ENCODE measurements at places on chromosomes 12 and 14.

- no peak for DNase-seq
Observed at GRCh38 chr14:54052696-54053385, 96.2 kb upstream of the BMP4 start.

- DNase-seq, result no peak
Observed at GRCh38 chr12:26636710-26637328, 196.2 kb downstream of the ITPR2 start.

- DNase-seq, result no peak
Observed at GRCh38 chr12:114395755-114396152, 10.2 kb downstream of the TBX5 start.

- no peak for DNase-seq
Observed at GRCh38 chr12:3195337-3195736, 118.2 kb downstream of the TSPAN9 start.

DNA sequence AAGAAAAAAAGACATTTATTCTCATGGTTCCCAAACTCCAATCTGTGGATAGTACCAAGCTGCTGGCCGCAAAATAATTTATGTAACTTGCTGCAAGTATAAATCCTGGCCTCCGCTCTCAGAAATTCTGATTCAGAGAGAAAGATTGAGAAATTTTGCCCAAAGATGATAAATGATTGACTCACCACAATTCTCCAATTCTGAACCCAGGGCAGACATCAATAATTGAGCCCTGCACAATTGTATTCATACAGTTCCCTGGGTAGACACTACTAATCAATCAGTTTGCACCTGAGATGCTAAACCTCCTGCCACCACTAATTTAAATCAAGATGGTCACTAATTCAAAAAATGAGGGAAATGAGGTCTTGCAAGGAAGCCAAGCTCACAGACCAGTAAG is 38.2 kb downstream of the TRPV4 start:
- no peak for DNase-seq

DNA sequence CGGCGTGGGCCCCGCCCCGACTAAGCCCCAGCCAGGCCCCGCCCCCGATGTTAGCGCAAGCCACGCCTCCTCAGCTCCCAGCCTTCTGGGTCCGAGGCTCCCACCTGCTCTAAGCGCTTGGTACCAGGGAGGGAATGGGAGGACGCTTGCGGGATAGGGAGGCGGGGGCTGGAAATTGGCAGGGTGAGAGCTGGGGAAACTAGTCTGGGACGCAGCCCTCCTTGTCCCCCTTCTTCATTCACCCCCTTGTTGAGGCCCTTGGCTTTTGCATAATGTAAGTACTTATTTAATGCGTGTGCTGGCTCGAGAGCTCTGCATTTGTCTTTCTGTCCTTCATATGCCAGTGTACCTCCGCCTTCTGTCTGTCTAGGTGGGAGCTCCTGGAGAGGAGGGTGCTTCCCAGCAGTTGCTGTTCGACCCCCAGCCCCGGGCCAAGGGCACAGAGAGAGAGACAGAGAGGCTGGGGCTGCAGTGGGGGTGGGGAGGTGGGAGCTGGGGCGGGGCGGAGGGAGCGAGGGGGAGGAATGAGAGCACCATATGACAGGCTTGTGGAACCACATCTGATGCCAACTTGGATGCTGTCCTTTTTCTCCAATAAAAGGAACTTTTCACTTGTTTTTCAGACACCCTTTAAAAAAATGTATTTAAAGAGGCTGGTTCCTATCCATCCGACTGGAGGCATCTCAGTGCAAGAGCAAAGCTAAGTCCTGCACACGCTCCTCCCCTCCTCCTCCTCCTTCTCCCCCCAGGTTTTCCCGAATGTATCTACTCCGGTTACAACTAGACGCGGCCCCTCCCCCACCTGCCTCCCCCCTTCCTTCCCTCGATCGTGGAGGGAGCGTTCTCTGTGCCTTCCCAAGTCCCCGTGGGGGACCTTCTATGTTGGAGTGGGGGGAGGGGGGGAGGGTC is 25.6 kb upstream of the MAP1LC3B2 start:
- DNase-seq, result peak; percentile 59

DNA sequence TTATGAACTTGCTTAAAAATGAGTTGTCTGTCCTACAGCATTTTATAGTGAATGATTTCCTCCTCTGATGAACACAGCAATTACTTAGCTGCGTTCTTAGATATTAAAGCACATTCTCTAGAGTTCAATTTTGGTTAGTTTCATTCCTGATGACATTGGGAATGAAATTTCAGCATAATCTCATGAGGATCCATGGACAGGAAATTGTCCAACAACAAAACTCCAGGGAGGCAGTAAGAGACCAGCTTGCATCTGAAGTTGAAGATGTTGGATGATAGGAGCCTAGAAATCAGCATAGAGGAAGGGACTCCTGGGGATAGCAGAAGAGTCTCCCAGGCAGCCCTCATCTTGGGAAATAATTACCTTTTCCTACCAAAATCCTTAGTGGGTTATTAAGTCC is 128.7 kb upstream of the RAP1B start:
- no peak for DNase-seq

DNA sequence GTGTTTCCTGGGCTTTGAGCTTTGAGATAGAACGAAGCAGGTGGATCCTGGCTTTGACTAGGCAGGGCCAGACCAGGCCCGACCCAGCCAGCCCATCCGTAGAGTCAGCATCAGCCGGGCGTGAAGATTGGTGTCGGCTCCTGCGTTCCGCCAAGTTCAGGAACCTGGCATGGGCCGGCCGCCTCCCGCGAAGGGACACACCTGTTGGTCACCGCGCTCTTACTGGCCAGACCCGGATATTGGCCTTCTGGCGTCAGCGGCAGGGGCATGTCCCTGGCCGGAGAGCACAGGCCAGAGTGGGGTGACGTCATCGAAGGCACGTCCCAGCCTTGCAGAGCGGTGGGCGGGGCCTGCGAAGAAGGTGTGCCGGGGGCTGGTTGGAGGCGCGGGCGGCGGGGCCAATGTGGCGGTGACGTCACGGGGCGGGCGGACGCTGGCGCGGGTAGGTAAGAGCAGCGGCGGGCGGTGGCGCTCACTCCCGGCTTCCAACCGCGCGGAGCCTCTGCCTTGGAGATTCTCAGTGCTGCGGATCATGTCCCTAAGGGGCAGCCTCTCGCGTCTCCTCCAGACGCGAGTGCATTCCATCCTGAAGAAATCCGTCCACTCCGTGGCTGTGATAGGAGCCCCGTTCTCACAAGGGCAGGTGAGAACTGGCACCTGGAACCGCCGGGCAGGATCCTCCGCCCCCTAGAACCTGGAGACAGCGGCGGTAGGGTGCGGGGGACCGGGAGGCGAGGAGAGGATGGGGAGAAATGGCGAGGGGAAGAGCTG is at the start of gene ARG2:
Gene ARG2 (plus strand): TSS at position 475 of the 771 bp plus-strand sequence. CDS start 58 bp downstream, at position 533.
- peak; percentile 77 for DNase-seq

DNA sequence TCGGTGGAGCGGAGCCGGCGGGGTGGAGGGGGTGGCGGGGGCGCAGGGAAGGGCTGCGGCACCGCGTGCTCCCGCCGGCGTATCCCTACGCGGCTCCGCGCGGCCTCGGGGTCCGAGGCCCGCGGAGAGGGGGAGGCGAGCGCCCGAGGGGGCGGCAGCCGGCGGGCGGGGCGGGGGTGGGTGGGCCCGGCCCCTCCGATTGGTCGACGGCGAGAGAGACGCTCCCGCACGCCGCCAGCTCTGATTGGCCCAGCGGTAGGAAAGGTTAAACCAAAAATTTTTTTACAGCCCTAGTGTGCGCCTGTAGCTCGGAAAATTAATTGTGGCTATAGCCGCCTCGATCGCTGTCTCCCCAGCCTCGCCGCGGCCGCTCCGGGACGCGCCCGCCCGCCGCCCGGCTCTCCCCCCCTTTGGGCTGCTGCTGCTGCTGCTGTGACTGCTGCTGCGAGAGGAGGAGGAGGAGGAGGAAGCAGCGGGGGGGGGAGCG is at the start of gene FOXG1:
Gene FOXG1 (plus strand): TSS at position 319 of the 487 bp plus-strand sequence. CDS start 493 bp downstream, outside the sequence.
- DNase-seq, result no peak

GRCh38 chr12:69821032-69821455 is 4.0 kb upstream of the MYRFL start:
- no peak for DNase-seq

DNA sequence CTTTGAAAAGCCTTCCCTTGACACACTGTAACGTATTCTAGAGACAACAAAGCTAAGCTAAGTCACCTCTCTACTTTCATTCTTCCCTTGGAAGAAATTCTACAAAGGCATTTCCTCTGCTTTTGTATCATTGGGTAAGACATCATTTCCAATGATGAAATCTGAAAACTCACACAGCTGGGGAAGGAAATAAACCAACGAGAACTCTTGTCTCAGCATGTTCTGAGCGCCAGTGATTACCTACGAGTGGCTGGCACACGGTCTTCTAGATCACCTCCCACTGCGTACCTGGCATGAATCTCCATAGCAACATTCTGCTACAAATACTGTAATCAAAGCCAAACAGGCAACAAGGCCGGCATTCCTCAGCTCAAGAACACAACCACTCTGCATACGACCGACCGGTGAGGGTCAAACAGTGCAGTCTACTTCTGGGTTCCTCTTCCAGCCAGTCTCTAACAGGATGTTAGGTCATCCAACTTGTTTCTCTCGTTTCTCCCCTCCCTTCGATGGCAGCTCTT is 7.6 kb downstream of the VPS37B start:
- no peak for DNase-seq

GRCh38 chr12:79690638-79691510 is at the start of gene PAWR:
Gene PAWR, minus strand, starts transcription at chr12:79690964. Its CDS starts 720 bp downstream, at chr12:79690244.
- DNase-seq, result peak; percentile 89

DNA sequence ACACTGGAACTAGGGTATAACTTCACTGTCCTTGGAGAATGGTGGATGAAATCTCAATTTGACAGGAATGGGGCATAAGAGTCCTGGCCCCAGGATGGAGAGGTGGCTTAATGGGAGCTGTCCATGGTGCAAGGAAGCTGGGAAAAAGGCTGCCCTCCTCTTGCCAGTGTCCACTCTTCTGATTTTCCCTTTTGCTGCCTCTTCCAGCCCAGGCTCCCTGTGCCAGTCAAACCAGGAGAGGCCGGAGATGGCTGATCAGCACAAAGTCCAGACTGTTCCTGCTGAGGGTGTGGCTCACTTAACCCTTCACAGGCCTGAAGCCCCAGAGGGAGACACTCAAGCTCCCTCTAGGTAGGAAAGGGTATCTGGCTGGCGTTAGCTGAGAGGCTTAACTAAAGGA is at the start of gene MYO1A:
Gene MYO1A (minus strand): TSS at position 240 of the 400 bp plus-strand sequence. CDS start 1,806 bp downstream, outside the sequence.
- DNase-seq, result no peak

GRCh38 chr14:29740491-29740890 is 187.2 kb downstream of the PRKD1 start:
- no peak for DNase-seq

DNA sequence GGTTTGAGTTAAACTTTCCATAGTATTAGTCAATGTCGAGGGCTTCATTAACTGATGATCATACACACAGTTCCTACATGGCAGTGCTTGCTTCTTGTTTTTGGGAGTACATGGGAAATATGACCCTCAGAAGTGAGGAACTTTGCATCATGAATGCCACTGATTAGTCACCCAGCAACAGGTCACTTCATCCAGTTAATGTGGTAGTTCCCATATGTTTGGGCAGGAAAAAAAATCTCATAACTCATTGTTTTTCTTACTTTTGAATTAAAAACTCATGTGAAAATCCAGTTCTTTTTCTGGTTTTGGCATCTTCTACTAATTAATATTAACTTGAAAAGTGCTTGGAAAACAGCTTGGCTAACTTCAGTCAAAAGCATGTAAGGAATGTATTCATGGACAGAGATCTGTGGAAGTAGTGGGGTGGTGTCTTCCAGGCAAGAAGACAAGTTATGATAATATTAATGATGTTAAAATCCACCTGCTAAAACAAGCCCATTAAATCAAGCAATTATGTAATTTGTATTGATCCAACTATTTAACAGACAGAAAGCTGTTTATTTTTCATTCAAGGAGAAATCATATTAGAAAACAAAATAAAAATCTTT is 309.1 kb upstream of the NAV3 start:
- DNase-seq, result no peak

DNA sequence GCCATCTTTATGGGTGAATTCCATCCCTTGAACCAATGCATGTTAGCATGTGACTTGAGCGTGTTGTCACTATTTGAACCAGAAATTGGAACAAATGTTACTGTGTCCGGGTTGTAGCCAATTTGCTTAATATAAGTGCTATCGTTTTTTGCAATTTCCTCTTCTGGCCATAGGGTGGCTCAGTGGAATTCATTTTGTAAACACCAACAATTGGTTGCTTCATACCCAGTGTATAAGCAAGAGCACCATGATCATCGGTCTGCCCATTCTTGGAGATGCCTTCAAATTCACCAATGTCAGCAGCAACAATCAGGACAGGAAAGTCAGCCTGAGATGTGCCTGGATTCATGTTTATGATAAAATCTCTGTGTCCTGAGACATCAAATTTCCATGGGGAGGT is 5.0 kb upstream of the NEDD1 start:
- DNase-seq, result no peak
